ENCODE measurements at places on chromosomes 1 and 21.

DNA sequence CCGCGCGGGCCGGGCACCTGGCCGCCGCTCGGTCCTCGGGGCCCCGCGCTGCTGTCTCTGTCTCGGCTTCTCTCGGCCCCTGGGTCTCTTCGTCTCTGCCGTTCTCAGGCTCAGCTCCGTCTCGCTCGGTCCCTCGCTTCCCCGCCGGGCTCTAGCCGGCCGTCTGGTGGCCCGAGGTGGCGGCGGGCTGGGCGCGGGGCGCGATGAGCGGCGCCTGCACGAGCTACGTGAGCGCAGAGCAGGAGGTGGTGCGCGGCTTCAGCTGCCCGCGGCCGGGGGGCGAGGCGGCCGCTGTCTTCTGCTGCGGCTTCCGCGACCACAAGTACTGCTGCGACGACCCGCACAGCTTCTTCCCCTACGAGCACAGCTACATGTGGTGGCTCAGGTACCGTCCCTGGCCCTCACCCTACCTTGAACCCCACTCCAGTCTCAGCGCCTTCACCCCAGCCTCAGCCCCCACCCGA is 355 bp downstream of the SHISAL2A start:
- no peak for DNase-seq

DNA sequence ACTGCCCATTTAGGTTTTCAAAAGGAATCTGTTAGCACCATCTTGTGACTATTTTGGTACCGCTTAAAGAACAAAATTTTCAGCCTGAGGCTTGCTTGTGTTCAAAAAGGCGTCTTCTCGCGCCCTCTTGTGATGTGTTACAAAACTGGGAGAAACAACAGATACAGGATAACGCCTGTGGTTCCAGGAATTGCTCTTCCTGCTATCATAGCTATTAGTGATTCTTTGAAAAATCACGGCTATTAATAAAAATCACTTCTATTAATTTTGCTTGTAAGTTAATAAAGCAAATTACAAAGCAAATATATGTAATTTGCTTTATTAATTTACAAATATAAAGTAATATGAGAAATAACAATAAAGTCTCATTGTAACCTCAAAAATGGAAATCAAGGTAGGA is 82.2 kb upstream of the ABCD3 start:
- DNase-seq: no peak

- DNase-seq: no peak
Measured at GRCh38 chr1:204287466-204287891, 72.2 kb downstream of the PLEKHA6 start.

DNA sequence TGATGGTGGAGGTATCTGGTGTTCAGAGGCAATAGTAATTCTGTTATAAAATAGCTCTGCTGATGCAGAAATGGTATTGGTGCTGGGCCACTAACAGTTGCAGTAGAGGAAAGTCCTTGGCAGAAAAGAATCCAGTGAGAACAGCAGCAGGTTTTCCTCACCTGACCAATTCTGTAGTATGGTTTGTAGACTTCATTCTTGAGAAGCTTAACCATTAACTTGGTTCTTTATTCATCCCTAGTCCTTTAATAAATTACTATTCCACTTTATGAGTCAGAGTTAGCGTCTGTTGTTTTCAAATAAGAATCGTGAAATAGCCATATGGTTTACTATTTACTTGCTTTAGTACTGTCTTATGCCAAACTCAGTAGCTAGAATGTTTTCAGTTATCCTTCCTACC is 128.5 kb upstream of the SERTAD4 start:
- DNase-seq: no peak

GRCh38 chr1:154434346-154435085 is 29.4 kb downstream of the IL6R start:
- DNase-seq: no peak

DNA sequence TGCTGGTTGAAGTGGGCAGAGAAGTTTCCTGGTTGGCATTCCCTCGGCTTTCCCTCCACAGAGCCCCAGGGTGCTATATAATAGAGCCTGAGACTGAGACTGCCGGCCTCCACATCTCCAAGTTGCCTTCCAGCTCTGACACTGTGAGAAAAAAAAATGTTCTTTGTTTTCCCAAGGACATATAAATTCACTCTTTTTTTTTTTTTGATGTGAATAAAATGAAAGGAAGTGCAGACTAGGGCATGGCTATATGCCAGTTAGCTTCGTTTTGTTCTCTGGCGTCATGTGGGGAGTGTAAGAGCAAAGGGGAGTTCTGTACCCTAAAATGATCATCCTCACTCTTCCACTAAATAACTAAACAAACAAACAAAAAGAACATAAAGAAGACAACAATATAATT is 101.6 kb downstream of the TNFSF18 start:
- DNase-seq: no peak

- DNase-seq: no peak
Measured at GRCh38 chr1:224921354-224921753, 8.1 kb upstream of the DNAH14 start.

GRCh38 chr1:70528590-70529333 is 117.7 kb downstream of the CTH start:
- no peak for DNase-seq

- DNase-seq: no peak
Measured at GRCh38 chr21:16241479-16241963, 511.7 kb downstream of the USP25 start.

DNA sequence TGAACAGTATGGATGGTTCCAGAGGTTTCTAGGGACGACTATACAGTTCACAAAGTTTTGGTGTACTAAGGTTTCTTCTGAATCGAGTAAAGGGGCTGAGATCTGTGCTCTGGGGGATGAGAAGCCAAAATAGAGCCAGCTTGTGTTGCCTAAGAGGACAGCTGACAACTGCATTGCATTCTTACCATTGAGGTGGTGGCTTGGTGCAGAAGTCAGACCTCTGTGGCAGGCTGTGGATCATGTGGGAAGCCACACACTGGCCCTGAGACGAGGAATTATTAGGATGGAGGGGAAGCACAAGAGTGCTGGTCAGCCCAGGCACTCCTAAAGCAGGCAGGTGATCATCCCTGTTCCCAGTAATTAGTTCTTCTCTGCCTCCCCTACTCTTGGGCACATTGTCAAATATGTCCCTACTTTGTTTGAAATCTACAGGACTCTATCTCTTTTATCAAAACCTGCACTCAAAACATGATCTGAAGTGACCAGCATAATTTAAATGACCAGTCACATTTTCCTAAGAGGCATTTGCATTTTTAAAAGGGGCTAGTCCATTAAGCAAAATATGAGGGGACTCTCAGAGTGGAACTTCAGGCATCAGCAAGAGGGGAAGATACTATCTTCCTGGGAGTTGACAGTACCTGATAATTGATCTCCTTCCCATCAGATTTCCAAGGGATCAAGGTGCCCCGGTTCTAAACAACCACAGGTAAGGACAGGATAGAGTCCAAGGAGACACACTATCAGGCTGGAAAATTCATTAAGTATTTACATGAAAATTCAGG is at the start of gene FCRLB:
FCRLB (plus strand) TSS at position 589 of the 782 bp plus-strand sequence. CDS start 1,129 bp downstream, outside the sequence.
- DNase-seq: no peak

DNA sequence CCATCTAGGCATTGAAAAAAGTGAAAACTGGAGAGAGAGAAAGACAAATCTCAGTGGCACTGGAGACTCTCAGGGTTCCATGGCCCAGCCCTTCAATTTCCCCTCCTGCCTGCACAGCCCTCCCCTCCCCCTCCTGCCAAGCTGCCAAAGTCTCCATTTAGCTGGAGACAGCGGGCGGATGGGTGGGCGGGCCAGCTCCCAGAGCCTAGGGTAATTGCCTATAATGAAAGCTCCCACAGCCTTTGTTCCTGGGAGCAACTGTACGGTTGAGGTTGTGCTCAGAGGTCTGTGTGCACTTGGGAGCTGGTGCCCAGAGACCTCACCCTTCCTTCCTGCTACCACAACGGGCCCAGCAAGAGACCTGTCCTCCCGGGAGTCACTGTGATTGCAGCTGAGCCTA is 89.6 kb downstream of the NAV1 start:
- no peak for DNase-seq

GRCh38 chr1:224149709-224150108 is 33.3 kb upstream of the DEGS1 start:
- no peak for DNase-seq

DNA sequence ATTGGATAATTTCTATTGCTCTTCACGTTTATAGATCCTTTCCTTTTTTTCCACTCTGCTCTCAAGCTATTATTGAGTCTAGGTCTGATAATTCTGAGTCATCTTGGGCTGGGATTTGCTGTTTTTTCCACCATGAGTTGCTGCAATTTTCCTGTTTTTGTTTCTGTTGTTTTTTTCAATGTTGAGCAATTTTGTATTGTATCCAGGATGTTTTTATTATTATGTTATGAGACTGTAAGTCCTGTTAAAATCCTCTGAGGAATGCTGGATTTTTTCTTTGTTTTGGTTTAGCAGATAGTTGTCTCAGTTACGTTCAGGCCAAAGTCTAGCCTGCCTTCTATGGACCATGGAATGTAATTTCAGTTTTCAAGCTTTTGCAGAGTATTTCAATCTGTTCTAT is 13.0 kb upstream of the SLC35A3 start:
- DNase-seq: no peak

- DNase-seq: no peak
Measured at GRCh38 chr1:11458811-11459275, 20.1 kb upstream of the DISP3 start.

DNA sequence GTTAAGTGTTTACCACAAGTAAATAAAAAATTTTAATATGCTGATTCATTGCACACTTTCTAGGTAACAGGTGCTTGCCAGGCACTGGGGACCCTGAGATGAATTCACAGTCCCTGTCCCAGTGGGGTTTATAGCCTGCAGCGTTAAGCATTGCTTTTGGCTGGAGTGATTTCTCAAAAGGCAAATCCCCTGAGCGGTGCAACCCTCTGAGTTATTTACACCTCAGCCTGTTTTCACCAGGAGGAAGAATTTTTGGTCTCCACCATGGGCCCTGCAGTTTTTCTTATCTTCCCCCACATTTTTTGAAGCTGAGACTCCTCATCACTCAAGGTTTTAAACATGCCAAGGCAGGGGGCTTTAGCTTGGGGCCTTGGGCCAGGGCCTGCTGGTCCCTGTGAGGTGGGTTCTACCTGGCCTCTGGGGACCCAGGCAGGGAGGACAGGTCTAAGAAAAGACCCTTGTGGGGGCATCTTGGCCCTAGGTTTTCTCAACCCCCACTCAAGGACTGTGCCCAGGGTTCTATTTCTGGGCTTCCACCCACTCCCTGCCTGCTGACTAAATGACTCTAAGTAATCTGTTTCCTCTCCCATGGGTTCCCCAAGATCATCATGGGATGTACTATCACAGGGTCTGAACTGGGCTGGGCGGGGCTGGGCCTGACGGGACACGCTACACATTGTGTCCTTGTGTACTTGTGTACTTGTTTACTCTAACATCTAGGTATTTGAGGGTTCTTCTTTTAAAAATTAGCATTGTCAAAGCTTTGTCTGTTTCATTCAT is 10.2 kb upstream of the CHIT1 start:
- no peak for DNase-seq
